Retinal pigment epithelial cell (primary cell): ENCODE measurements at places on chromosomes 3 and 15.

DNA sequence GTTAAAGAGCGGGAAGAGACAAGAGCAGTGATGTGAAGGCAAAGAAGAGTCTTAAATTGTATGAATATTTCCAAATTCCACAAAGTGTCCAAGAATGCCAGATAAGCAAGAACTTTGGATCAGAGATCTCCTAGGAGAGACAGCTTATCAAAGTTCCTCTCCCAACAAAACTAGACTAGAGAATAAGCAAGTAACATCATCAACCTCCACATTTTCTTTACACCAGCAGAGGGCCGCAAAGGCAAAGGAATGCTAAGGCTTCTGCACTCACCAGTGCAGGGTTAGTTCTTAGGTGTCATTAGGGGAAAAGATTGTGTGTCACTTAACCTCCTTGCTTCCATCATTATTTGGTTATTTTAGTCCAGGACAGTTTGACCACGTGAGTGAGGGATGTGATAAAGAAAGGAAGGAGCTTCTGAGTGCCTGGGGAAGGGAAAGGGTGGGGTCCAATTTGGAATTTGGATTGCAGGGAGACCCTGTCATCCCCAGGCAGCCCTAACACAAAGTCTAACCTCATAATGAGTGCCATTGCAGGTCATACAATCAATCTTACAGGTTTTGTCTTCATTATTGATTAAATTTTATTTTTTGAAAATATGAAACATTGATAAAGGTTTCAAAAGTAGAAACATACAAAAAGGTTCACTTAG lies 7.5 kb upstream of the CMTM6 start:
- peak; percentile 17 for DNase-seq

- no peak for DNase-seq
Measured at GRCh38 chr15:73631915-73632669, 1.1 kb downstream of the NPTN start.

- no peak for DNase-seq
Measured at GRCh38 chr3:122902326-122902725, 107.5 kb downstream of the SLC49A4 start.

DNA sequence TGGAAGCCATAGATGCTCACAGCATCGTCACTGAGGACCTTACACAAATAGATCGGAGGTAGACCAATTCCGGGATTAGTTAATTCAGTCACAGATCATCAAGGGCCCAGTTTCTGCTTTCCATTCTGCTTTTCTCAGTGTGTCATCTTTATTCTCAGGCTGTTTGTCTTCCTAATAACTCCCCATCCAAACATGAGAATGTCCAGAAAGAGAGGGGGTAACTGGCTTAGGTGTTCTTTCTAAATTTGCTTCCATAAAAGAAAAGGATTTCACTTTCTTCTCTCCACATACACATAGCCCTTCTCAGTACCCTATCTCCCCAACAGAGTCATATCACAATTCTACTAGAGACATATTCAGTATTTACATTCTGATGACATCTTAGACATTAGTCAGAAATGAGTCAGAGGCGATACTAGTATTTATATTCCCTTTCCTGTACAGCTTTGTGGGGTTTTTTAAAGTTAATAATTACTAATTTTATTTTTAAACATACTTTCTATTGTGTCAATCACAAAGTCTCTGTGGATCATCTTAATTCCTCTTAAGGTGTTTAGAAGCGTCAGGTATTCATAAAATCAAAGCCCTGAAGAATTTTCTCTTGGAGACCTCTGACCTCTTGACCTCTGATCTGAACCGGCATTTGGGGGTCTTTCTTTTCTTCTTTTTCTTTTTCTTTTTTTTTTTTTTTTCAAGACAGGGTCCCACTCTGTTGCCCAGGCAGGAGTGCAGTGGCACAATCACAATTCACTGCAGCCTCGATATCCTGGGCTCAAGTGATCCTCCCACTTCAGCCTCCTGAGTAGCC lies 24.3 kb upstream of the IL12A start:
- no peak for DNase-seq

GRCh38 chr3:12661926-12662592 lies 1.9 kb downstream of the RAF1 start:
- no peak for DNase-seq

DNA sequence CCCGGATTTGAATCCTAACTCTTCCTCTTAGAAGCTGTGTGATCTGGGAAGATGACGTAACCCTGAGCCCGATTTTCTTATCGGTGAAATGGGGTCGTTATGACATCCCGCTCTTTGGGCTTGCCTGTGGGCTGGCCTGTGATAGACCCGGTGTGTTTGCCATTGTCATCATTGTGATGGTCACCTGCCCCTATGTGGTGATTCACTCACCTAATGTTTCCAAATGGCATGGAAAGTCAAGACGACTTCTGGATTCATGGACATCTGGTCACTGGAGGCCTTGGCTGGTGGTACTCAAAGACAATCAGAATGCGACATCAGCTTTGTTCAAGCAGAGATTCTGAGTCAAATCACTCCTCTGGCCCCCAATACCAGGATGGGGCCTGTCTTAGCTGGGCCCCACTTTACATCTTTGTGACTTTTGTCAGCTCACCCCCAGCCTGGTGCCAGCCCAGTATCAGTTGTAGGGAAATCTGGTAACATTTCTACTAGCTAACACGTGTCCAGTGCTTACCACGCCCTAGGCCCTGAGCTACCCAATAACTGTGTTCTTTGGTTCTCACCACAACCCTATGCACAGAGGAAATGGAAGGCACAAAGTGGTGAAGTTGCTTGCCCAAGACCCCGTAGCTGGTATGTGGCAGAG lies 2.8 kb downstream of the TMEM43 start:
- no peak for DNase-seq

- DNase-seq: no peak
Measured at GRCh38 chr3:195178124-195178910, 92.6 kb downstream of the XXYLT1 start.

DNA sequence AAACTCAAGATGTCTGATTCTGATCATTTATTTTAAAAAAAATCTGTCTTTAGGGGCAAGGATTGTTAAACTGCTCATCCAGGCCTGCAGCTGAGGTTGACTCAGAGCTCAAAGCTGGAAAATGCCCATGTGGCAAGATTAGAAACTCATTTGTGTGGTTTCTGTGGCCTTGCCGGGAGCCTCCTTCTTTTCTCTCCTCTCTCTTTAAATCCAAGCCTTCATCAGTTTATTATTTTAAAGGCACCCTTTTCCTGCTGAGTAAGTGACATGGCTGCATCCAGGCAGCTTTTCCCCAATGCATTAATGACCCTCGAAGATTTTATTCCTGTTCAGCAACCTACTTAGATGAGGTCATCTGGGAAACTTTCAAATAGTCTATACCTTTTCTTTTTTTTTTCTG lies 221.3 kb upstream of the CDIN1 start:
- DNase-seq: peak; percentile 51

- DNase-seq: no peak
Measured at GRCh38 chr15:72835294-72835890, 51.8 kb upstream of the ADPGK start.

- no peak for DNase-seq
Measured at GRCh38 chr15:69170597-69170996, 10.2 kb downstream of the GLCE start.

DNA sequence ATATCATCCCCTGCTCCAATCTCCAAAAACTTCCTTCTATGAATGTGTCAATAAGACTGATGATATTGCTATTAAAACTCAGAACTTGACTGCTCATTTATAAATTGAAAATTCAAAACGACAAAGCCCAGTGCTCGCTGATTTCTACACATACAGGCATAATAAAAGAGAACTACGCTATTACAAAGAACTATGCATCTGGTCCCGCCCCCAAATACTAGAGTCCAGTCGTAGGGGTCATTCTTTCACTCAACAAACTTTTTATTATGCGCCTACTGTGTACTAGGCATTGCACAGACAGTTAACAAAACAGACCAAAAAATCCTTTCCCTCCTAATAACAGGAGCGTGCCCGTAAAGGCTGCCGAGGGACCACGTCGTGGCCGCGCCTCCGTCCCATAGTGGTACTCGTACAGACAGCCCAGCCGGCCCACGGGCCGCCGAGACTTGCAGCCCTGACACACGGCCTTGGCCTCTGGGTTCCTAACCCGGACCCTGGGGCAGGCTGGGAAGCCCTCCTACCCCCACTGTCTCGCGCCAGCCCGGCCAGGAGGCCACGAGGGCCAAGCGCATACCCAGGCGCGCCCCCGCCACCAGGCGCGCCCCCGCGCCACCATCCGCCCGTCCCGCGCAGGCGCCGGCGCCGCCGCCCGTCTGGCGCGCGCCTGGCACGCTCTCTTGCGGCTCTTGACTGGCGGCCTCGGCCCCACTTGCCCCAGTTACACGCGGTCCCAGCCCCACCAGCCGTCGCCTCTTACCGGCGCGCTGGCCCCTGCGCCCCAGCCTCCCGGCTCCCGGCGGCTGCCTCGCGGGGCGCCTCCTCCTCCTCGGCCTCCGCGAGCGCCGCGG lies 757 bp downstream of the AVEN start:
- no peak for DNase-seq

DNA sequence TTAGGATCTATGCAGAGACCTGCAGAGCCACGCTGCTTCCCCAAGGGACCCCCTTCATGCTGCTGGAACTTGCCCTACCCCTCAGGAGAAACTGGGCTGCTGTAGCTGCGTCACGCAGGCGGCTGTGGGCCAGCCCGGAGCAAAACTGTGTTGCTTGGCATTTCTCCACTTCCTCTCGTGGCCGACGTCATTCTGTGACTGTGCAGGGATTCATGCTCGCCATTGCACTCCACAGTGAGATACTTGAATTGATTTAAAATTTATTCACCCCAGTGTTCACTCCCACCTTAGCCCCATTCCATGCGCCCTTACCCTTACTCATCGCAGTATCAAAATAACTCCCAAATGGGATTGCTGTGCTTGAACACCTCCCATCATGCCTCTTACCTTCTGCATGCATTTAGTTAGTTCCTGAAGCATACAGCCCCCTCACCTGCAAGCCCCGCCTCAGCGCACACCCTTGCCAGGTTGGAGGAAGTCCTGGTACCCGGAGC lies 45.7 kb downstream of the TMEM44 start:
- no peak for DNase-seq

DNA sequence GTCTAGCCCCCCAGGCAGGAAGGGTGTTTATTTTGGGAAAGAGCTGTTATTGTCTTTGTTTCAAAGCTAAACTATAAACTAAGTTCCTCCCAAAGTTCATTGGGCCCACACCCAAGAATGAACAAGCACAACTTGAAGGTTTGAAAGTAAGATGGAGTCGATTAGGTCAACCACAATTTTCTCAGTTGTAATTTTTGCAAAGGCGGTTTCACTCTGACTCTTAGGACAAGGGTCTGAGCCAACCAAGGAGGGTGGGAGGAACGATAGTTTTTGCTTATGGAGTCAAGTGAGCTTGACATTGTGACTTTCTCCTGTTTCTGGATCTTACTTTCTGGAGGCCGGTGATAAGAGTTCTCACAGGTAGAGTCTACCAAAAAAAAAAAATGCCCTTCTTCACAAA lies 5.8 kb upstream of the ZNF770 start:
- DNase-seq: no peak

DNA sequence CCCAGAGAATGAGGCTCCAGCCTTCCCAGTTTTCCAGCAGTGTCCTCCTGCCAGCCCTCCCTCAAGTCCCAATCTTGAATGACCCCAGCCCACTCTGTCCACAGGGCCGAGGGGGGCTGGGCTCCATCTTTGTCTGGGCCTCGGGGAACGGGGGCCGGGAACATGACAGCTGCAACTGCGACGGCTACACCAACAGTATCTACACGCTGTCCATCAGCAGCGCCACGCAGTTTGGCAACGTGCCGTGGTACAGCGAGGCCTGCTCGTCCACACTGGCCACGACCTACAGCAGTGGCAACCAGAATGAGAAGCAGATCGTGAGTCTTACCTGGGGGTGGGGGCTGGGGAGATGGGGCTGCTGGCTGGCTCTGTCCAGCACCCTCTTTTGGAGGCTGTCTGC lies 5.6 kb upstream of the FES start:
- no peak for DNase-seq

GRCh38 chr3:46466273-46466672 lies 1.6 kb upstream of the LTF start:
- DNase-seq: no peak

DNA sequence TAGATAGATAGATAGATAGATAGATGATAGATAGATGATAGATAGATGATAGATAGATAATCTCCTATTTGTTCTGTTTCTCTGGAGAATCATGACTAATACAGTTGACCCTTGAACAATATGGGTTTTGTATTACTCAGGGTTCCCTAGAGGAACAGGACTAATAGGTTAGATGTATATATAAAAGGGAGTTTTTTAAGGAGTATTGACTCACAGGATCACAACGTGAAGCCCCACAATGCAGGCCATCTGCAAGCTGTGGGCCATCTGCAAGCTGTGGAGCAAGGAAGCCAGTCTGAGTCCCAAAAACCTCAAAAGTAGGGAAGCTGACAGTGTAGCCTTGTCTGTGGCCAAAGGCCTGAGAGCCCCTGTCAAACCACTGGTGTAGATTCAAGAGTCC lies 67.6 kb downstream of the PYDC2 start:
- DNase-seq: no peak

DNA sequence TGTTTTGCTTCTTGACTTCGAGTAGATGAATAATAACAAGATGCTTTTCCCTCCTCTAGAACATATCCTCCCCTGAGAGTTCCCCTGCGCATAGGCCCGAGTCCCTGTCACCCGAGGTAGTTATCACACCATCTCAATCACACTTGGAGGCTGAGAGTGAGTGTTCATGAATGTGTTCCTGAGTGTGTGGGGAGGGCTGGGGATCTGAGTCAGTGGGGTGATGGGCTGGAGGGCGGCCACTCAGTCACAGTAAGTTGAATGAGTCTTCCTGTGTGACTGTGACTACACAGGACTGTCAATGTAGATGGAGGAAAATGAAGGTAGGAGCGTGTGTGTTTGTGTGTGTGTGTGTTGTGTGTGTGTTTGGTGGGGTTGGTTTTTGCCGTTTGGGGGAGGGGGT lies 71.0 kb downstream of the SETD5 start:
- no peak for DNase-seq

- DNase-seq: no peak
Measured at GRCh38 chr3:156533205-156533604, 21.7 kb downstream of the SSR3 start.

- DNase-seq: no peak
Measured at GRCh38 chr3:155553780-155554179, 191.1 kb downstream of the PLCH1 start.

DNA sequence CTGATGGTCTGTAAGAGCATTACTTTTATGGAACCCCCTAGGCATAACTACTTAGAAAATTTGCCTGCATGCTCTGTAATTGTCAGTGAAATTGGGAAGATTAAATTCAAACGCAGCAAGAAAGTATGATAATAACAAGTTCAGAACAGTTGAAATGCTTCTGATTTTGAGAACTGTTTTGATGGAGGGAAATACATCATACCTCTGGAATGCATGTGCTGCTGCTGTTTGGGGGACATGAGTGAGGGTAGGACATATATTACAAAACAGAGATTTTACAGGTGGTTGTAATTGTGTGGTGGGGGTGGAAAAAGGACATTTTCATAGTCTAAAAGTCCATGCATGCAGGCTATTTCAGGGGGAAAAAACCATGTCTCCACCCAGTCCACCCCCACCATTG lies 135.0 kb upstream of the DPH6 start:
- no peak for DNase-seq

- DNase-seq: no peak
Measured at GRCh38 chr3:179967622-179968021, 69.1 kb downstream of the PEX5L start.

- peak; percentile 25 for DNase-seq
Measured at GRCh38 chr15:80188251-80188650, 35.5 kb downstream of the FAH start.

GRCh38 chr3:124981472-124981871 lies 46.9 kb upstream of the MUC13 start:
- DNase-seq: no peak
